Activated CD4-positive, alpha-beta T cell treated with anti-CD3 and anti-CD28 coated beads for 1 hour (primary cell): ENCODE measurements at places on chromosomes 12 and 14.

DNA sequence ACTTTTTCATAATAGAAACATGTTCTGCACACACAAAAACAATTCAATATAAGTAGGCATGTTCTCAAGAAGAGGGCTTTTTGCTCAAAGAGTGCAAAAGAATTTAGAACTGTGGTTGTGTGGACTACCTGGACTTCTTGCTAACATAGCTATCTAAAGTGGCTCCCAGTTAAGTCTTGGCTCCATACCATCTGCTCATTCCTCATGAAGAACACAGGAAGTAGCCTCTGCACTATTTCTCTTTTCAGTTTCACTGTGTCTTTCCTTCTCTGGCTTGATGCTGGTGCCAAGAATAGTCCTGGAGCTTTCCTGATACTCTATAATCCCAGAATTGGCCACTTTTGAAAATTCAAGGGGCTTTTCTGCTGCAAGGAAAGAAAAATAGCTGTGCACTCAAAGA, 127.4 kb downstream of the CCER1 start:
- DNase-seq = no peak

DNA sequence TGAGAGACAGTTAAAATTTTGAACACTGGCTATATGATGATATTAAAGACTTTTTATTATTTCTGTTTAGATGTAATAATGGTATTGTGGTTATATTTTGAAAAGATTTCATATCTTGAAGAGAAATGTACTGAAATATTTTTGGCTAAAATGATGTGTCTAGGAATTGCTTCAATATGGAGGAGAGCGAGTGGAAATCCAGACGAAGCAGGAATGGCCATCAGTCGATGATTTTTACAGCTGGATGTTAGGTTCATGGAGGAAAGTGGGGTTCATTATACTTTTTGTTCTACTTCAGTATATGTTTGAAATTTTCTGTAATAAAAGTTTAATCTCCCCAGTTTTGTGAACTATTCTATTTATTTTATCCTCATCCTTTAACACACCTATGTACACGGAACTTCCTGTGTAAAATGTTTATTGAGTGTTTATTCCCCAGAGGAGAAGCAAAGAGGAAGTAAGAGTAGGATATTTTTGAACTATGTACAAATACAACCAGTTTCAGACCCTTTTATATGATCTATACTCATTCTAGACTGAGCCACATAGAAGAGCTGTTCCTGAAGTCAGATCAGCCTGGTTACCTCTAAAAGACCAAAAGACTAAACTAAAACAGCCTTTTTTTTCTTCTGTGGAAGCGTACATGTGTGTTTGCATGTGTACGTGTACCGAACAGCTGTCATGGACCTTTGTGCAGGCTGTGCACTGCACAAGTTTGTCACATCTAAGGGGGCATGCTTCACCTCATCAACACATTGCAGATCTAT, 211.0 kb upstream of the NUDT4 start:
- no peak for DNase-seq

- no peak for DNase-seq
Observed at GRCh38 chr12:56897844-56898361, 36.3 kb downstream of the SDR9C7 start.

DNA sequence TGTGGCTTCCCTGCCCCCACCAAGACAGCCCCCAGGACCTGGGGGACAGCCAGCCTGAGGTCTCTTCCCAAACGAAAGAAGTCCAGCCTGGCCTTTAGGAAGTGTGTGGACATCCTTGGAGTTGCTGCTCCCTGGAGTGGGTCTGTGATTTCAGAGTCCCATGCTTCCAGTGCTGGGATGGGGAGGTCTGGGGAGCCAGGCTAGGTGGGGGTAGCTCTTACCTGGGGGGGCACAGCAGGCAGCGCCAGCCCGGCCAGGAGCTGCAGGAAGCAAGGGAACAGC, 509 bp downstream of the PGF start:
- DNase-seq = no peak

DNA sequence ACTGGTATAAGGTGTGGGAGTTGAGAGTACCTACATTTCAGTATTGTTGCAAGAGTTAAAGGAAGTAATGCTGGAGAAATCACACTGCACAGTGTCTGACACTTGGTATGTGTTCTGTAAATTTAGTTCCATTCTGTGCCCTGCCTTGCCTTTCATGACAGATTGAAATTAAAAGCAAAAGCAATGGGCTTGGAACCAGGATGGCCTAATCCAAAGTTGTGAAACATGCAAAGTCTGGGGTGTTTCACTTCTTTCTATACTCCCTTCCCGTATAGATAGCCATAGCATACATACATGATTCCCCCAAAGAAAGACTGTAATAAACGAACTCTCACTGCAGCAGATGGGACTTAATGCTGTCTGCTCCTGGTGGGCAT, 281.1 kb downstream of the NRXN3 start:
- DNase-seq = no peak

DNA sequence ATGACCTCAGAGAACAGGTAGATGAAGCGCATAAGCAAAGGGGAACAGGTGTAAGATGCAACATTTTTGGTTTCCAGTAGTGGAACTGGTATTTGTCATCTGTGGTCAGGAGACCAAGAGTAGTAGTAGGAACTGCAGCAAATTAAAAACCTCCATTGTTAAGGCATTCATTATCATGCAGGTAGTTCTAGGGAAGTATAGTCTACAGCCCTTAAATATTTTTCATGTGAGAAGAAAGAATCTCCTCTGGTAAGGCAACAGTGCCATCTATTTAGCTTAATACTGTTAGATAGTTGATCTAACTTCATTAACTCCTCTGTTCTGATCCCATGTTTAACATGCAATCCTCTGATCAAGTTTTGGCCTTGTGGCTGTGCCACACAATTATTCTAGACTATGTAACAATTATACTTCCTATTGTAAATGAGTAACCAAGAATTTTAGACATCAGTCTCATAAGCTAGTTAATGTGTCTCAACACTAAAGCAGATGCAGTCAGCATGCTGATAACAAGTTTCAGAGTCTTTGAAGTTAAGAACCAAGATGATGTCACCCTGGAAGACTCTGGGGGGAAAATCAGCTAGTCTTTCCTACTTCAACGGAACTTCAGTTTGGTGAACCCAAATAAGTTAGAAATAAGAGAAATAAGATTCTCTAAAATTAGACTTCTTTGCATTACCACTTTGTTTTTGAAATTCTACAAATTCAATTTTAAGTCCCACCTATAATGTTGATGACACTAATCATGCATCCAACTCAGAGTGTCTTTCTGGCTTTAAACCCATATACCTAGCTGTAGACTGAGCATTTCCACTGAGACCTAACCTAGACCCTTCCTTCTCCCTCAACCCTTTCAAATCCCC, 70.9 kb downstream of the STXBP6 start:
- no peak for DNase-seq

- no peak for DNase-seq
Observed at GRCh38 chr12:26891704-26892103, 46.1 kb downstream of the INTS13 start.

DNA sequence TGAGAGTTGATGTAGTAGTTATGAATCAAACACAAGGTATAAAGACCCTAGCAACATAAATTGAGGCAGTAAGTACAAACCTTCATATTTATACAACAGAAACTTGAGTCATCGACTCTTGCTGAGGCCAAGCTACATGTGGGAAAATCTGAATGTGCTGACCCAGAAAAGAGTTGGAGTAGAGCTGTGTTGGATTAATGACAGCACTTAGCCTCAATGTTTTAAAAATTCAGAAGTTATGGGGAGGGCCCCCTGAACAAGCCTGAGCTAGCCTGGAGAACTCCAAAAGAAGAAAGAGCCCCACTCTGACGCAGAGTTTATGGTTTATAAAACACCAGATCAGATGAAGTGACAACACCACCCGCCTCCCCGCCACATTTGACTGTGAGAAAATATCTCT, 100.0 kb downstream of the DUSP6 start:
- no peak for DNase-seq

GRCh38 chr12:3673981-3674708, 78.8 kb downstream of the CRACR2A start:
- DNase-seq = no peak

DNA sequence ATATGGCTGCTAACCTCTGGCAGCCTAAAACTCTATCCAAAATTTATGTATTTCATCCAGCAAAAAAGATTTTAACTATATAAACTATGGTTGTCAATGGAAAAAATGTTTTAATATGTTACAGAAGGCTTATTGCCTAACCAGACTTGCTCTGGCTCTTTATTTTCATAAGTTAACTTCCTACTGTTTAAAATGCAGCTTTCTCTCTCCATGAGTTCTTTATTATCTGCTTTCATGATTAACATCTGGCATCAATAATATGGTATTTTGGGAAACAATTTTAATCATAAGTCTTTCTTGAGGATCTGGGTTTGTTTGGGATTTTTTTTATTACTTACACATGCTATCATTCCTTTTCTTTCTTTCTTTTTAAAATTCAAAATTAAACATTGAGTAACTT, 20.5 kb downstream of the KERA start:
- no peak for DNase-seq

GRCh38 chr12:57889500-57889989, 43.0 kb upstream of the CTDSP2 start:
- DNase-seq = no peak

GRCh38 chr12:111406474-111407376, 1.0 kb downstream of the SH2B3 start:
- no peak for DNase-seq

DNA sequence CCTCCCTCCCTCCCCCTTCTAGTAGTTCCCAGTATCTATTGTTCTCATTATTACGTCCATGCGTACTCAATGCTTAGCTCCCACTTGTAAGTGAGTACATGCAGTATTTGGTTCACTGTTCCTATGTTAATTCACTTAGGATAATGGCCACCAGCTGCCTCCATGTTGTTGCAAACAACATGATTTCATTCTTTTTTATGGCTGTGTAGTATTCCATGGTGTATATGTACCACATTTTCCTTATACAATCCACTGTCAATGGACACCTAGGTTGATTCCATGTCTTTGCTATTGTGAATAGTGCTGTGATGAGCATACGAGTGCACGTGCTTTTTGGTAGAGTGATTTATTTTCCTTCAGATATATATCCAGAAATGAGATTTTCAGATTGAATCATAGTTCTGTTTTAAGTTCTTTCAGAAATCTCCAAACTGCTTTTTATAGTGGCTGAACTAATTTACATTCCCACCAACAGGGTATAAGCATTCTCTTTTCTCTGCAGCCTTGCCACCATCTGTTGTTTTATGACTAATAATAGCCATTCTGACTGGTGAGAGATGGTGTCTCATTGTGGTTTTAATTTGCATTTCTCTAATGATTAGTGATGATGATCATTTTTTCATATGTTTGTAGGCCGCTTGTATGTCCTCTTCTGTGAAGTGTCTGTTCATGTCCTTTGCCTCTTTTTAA, 17.9 kb upstream of the CLEC7A start:
- DNase-seq = no peak

- DNase-seq = no peak
Observed at GRCh38 chr12:74441872-74442271, 95.8 kb upstream of the ATXN7L3B start.

DNA sequence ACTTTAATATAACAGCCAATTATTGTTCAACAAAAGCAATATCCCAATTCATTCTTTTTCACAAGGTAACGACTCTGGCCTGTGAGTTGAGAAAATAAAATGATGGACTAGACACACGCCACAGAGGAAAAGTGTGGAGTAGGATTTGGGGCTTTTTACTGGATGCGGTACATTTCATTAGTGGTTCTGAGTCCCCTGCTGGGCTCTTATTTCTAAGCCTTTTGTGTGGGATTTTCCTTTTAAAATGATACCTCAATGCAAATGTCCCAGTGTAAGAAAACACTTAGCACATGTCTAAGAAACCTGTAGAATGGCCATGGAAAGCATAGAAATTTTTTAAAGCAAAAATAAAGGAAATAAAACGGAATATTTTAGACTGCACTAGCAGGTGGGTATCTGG, 73.4 kb downstream of the C12orf42 start:
- no peak for DNase-seq

DNA sequence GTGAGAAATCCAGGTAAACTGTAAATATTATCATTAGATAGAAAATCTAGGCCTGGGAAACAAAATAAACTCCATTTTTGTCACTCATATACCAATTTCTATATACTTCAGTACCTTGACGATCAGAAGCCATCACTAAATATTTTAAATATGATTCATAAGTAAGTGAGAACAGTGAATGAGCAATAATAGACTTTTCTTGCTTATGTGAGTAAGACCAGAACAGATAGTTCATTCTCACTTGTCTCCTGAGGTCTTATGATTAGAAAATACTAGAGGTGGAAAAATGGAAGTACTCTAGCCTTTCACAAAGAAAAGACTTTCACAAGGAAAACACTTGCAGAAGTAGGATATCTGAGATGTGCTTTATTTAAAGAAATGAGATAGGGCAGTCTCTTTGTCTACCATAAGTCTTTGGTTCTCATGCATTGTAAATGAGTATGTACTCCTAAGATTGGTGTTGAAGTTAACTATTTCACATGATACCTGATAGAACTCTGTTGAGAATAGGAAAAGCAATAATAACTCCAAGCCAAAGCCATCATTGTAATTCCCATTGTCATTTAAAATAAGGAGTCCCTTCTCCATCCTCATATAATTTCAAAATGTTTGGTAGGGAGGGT, 10.1 kb upstream of the SMCO3 start:
- DNase-seq = no peak

DNA sequence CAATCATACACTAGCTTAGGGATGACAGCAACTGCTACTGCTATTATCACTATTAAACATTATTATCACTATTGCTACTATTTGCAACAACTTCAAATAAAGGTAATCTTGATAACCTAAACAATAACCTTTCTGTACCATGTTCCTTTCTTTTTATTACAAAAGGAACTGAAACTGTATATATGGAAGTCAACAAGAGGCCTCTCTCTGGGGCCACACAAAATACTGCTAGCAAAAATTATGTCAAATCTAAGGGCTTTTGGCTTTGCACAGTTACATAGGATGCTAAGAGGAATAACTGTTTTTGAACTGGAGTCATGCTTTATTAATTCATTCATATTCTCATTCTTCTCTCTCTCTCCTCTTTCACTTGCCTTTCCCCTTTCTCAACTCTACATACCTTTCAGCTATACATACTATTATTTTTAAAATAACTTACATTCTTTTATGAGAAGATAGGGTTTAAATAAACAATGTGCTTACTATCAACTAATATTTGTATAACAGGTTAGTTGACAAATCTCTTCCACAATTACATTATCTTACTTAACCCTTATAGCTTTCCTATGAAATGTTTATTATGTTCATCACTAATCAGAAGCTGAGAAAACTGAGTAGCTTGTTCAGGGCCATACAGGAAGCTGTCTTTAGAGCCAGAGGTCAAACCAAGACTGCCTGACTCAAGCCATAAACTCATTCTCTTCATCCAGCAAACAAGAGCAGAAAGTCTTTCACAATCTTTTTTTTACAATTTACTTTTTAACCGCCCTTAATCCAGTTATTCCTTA, 25.7 kb downstream of the SPTSSA start:
- DNase-seq = no peak

DNA sequence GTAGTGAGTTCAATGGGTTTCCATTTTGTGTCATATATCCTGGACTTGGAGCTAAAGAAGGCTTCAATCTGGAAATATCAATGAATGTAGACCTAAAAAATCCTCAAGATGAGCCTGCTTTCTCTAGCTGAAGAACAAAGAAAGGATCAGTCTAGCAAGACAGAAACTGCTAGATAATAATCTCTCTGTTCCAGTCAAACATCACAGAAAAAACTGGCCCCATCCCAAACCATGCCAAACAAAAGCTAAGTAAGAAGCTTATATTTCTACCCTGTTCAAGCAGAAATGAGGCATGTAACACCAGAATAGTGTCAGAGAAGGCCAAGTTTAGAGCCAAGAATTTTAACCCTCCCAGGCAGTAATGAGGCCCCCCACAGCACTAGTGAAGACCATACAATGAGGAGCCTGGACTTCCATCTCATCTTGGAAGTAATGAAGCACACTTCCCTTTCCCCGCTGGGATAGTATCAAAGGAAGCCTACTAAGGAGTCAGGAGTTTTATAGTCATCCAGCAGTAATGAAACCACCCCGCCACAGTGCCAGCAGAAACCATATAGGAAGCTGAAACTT, 95.8 kb downstream of the NELL2 start:
- DNase-seq = no peak
